H1 (cell line): ENCODE measurements at places on chromosomes 11 and 22. TPM values are rescaled to one million over a fixed set of nuclear protein-coding genes. Genes with fewer than 3 reads are reported as not detected.

DNA sequence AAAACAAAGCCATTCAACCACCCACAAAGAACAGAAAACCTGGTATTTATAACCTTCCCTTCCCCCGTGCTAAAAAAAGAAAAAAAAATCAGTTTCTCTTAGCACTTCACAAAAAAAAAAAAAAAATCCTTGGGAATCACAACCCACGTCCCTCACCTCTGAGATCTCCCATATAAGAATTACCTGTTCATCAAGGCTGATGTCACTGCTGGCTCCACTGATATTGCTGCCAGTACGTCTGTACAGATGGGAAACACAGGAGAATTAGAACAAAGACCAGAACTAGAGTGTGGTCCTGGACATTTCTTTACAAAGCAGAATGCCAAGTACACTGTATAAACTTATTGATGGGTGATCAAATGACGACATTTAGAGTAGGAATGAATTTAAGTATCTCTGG, 14.9 kb downstream of the OSBP start:
- no peak for DNase-seq

DNA sequence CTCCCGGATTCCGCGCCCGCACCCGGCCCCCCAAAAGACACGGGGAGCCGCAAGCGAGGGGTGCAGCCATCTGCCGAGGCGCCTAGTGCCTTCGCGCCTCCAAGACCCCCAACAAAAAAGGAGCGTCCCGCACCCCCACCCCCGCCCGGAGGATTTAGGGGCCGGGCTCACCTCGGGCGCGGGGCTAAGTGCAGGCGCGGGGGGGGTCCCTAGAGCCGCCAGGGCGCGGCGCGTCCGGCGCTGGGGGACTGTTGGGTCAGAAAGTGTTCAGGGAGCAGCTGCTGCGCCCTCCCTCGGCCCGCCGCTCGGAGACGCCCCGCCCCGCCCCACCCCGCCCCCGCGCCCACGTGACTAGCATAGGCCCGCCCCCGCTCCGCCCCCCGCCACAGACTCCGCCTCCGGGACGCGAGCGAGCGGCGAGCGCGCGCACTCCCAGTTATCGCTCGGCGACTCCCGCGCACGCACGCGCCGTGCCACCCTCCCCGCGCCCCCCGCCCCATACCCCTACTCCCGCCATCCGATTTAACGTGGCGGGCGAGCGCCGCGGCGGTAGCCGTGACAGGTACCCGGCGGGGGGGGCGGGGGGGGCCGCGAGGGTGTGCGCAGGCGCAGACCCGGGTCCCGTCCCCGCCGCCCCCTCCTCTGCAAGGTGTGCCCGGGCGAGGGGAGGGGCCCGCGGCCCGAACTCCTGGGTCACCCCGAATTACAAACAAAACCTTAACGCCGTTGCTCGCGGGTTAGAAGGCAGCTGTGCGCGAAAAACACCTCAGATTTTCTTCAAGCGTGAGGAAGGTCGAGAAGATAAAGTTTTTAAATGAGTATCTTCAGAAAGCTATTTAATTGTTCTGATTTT, 56.2 kb downstream of the KCNJ4 start:
- DNase-seq = peak; percentile 94

GRCh38 chr11:114261791-114262190, 34.4 kb upstream of the NNMT start:
- no peak for DNase-seq

GRCh38 chr11:28026634-28027290, 81.2 kb downstream of the KIF18A start:
- no peak for DNase-seq

GRCh38 chr22:11325767-11326166, 4202.2 kb upstream of the OR11H1 start:
- no peak for DNase-seq

- DNase-seq = no peak
Measured at GRCh38 chr11:45512471-45513148, 152.8 kb downstream of the CHST1 start.

GRCh38 chr11:106695506-106695905, 322.8 kb downstream of the GUCY1A2 start:
- no peak for DNase-seq

DNA sequence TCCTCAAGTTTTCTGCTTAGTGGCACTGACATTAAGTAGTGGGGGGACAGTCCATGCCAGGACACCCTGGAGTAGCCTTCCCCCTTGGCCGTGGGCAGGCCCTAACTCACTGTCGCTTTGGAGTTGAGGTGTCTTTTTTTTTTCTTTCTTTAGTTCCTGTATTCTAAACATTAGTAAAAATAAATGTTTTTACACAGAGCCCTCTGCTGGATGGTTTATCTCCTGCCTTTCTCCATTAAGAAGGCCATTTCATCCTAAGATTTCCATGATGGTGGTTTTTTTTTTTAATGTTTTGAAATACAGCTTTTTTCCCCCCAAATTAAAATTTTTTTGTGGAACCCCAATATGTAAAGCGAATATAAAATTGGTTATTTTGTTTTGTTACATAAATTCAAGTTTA, 1.8 kb upstream of the TIGD3 start:
- DNase-seq = no peak

- DNase-seq = no peak
Measured at GRCh38 chr11:127230392-127230791, 229.8 kb upstream of the KIRREL3 start.

- no peak for DNase-seq
Measured at GRCh38 chr11:87942786-87943185, 232.5 kb downstream of the RAB38 start.

DNA sequence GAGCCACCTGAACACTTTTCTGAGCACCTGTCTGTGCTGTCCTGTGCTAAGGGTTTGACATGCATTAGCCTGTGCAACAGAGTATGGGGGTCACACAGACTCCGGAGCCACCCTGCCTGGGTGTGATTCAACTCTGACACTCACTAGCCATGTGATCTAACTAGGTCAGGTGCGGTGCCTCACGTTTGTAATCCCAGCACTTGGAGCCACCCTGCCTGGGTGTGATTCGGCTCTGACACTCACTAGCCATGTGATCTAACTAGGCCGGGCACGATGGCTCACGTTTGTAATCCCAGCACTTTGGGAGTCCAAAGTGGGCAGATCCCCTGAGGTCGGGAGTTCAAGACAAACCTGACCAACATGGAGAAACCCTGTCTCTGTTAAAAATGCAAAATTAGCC, 11.4 kb downstream of the UBE2L6 start:
- no peak for DNase-seq

- DNase-seq = no peak
Measured at GRCh38 chr11:4887591-4887990, 5.9 kb downstream of the OR51T1 start.

DNA sequence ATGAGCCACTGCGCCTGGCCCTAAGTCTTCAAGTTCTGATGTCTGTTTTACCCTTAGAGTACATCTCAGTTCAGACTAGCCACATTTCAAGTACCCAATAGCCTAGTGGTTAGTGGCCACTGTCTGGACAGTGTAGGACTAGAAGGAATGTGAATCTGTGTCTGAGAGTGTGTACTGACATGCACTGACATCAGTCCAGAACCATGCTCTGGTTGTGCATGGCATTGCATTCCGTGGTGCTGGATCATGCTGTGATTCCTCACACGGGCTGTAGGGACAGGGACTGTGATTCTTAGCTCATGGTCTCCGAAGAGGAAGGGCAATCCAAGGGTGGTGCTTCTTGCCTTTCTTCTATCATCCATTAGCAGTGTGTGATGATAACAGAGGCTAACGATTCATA, 41.1 kb downstream of the AMOTL1 start:
- no peak for DNase-seq

DNA sequence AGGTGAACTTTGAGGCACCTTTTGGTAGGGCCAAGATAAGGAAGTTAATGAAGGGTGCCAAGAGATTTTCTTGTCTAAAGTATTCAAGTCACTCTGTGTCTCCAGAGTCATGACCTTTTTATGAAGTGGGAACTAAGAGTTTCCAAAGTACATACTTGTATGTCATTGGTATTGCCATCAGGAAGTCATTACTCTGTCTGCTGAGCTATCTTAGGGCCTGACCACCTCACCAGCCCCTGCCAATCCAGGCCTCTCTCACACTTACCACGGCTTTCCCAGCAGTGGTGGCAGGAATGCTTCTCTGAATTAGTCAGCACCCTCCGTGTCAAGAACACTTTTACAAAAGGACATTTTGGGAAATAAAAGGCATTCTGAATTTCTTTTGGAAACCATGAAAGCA, 192.8 kb upstream of the MTNR1B start:
- DNase-seq = no peak

DNA sequence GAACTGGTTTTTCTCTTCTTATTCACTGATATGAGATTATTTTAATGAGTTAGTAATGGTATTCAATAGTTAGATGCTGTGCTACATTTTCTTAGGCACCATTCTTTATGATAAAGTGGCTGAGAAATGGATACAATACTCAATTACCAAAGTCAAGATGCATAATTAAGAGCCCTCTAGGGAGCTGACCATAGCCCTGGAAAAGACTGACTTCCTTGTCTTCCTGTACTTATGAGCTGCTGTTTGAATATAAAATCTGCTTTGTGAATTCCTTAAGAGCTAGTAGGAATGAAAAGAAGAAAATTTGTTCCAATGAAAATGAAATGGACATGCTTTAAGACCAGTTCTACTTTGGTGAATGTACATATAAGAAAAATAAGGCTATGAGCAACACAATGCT, 452.3 kb downstream of the KCNA4 start:
- no peak for DNase-seq

DNA sequence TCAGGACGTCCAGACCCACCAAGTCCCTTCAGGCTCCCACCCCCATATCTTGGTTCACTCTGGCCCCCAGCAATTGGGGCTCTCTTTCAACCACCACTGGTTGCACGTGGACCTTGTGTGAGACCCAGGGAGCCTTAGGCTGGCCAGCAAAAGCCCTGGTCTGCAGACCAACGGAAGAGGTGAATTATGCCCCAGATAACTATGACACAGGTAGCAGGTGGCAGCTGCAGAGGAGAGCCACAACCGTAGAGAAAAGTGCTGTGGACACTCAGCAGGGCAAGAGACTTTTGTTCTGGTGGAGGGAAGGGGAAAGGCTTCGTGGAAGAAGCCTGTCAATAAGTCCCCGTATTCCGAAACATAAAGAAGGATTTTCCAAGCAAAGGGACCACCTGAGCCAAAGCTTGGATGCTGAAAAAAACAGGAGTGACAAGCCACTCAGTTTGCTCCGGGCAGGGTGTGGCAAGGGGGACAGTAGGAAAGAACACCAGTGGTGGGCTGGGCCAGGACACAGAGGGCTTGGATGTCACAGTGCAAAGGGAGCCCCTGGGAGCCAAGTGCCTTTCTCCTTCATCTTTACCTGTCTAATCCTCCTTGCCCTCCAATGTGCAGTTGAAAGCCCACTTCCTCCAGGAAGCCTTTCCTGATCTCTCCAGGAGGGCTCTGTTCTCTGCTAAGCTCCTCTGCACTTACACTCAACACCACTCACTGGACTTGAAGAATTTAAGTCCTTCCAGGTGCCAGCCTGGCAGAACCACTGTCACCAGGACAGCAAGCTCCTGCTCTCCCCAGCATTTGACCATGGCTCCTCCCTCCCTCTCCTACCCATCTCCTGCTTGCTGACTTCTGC, 264.7 kb downstream of the BUD13 start:
- DNase-seq = no peak

GRCh38 chr11:112658431-112658878, 302.8 kb upstream of the NCAM1 start:
- no peak for DNase-seq

DNA sequence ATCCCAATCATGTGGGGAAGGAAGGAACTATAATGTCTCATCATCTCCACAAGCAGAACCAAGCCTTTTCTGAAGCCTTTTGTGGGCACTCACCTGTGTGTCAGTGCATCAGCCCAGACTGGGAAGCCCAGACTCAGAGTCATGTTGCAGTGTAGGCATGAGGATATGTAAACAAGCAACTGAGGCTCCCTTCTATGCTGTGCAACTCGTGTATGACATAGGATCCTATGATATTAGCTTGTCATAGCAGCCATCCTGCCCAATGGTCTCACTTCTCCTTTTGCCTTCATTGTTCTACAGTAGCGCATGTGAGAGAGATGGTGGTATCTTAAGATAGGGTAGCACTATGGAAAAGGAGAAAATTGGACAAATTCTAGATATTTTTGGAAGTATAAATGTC, 103.4 kb upstream of the OLFML1 start:
- no peak for DNase-seq

GRCh38 chr11:73862986-73863385, 13.7 kb downstream of the COA4 start:
- DNase-seq = no peak

DNA sequence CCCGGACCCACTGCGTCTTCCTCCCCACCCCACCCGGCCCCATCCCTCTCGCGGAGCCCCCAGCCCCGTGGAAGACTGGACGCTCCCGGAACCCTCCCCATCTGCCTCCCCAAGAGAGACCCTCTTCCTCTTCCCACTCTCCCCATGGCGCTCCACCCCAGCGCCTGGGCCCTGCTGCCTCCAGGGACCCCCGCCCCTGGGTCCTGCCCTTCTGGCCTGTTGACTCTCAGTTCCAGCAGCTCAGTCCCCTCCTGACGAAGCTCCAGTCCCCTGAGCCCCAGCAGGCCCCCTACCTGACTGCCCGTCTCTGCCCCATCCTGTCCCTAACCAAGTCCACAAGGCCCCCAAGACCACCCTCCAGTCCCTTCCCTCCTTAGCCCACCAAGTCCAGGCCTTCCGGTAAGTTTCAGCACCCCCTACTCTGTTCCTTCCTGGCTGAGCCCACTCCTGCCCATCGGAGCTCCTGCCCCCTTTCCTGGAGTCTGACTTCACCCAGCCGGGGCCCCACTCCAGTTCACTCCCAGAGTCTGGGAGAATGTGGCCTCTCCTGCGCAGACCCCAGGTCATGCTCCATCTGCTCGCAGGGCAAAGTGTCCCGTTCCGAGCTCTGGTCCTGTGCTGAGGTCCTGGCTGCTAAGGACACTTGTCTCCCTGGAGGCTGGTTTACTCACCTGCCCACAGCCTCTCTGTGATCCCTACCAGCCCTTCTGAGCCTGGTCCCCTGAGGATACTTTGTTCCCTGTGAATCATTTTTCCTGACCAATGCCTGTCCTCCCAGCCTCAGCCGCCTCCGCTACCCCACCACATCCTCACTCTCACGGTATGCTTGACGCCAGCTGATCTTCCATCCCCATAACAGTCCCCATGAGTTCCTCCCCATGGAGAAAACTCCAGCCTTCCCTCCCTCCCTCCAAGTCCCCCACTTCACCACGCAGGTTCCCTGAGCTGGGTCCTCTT, 722 bp downstream of the IFITM10 start:
- no peak for DNase-seq

DNA sequence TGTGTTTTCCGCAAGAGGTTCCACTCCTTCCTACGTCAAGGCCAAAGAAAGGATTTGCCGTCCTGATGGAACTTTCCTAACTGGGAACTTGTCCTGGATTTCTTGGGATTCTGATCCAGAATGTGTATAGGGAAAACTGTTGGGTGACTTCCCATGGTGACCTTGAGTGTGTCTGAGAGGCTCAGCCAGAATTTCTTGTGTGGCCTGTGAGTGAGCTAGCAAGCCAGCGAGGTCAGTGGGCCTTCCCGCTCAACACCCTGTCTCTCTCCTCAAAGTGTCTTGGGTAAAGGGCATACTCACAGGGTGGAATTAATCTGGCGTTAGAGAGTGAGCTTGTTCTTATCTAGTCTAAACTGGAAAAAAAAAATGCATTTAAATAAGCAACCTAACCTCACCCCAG, 20.4 kb downstream of the ZNRF3 start:
- DNase-seq = no peak

- DNase-seq = no peak
Measured at GRCh38 chr22:23750714-23751440, at the start of gene ZNF70. ZNF70 (minus strand) TSS chr22:23751112; CDS start chr22:23745140, 5,972 bp downstream.

Gene CEND1
- total RNA-seq = 5.0 and 5.7 TPM in 2 replicates

Gene CALCB
- 3.0 and 3.7 TPM in 2 replicates for total RNA-seq

Gene OR4A47
- total RNA-seq = not detected in 2 replicates

Gene MUC15
- total RNA-seq = not detected in 2 replicates

Gene TRIM48
- total RNA-seq = not detected in 2 replicates

Gene RNF215
- 15.3 and 19.0 TPM in 2 replicates for total RNA-seq

Gene MPPED1
- total RNA-seq = 0.37 TPM in 1 of 2 replicates, not detected in the other

Gene EI24
- total RNA-seq = 130 and 135 TPM in 2 replicates

Gene STK33
- total RNA-seq = 16.0 and 25.1 TPM in 2 replicates

Gene BTG4
- total RNA-seq = not detected in 2 replicates
